ENCODE measurements at places on chromosomes 5 and 9.

DNA sequence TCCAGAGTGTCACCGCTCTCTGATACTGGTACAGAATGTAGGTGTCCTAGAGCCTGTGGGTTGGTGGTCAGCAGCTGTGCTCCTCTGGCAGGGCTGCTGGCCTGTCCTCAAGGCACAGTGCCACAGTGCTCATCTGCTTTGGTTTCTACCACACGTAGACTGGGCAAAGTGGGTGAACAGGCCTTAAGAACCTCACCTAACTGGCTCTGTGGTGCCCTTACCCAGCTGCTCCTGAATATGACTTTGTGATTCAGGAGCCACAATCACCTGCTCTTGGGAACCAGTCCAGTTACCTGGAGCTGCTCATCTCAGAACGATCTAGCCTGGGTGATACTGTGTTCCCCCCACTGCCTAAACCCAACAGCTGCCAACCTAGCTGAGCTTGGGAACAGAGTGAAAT, 6.4 kb downstream of the NOP16 start:
- DNase-seq = no peak

GRCh38 chr9:99180199-99180598, 41.5 kb downstream of the ALG2 start:
- DNase-seq = no peak

- DNase-seq = no peak
Observed at GRCh38 chr5:62283861-62284260, 22.1 kb upstream of the KIF2A start.

- no peak for DNase-seq
Observed at GRCh38 chr5:39130716-39131115, 56.5 kb upstream of the RICTOR start.

GRCh38 chr9:93091453-93092081, 4.5 kb upstream of the CARD19 start:
- DNase-seq = no peak

DNA sequence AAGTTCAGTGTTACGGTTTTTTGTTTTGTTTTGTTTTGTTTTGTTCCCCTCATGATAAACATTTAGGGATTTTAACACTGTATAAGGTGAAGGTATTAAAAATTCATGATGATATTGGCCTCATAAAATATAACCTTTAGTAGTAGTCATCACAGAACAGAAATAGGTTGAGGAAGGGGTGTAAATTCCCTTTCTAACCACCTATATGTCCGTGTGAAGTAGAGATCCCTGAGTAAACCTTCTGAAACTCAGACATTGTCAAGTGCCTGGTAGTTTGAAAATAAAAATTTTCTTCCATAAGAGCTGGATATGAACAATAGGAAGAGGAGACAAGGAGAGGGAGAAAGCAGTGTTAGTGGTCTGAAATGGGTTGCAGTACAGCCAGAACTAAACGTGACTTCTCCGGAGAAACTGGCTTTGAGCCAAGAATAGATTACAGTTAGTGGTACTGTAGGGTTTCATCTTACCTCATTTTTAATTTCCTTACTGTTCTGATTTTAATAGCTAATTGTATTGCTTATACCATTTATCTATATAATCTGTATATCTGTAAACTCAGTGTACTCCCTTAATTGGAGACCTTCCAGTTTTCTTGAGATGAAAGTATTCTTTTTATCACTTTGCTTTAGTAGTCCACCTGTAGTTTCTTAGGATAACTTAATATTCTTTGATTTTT, 18.3 kb downstream of the UGCG start:
- no peak for DNase-seq
